ENCODE measurements at places on chromosomes 5 and 9.

GRCh38 chr5:14501353-14502293 lies 80.0 kb upstream of the OTULINL start:
- no peak for DNase-seq

DNA sequence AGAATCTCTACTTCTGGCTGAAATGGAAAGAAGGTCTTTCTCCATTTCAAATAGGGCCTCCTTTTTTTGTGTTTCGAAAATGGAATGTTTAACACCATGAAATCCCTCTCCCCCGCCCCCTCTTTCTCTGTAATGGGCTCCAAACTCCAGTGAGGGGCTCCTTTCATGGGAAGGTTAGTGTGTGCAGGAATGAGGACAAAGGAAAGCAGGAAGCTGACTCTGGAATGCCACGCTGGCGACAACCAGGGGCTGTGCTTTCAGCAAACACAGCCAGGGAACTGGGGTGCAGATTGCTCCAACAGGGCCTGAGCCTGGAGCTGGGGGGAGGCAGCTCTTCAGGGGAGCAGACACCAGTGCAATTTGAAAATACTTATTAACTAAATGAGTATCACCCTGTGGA lies 82.8 kb downstream of the CRB2 start:
- no peak for DNase-seq

DNA sequence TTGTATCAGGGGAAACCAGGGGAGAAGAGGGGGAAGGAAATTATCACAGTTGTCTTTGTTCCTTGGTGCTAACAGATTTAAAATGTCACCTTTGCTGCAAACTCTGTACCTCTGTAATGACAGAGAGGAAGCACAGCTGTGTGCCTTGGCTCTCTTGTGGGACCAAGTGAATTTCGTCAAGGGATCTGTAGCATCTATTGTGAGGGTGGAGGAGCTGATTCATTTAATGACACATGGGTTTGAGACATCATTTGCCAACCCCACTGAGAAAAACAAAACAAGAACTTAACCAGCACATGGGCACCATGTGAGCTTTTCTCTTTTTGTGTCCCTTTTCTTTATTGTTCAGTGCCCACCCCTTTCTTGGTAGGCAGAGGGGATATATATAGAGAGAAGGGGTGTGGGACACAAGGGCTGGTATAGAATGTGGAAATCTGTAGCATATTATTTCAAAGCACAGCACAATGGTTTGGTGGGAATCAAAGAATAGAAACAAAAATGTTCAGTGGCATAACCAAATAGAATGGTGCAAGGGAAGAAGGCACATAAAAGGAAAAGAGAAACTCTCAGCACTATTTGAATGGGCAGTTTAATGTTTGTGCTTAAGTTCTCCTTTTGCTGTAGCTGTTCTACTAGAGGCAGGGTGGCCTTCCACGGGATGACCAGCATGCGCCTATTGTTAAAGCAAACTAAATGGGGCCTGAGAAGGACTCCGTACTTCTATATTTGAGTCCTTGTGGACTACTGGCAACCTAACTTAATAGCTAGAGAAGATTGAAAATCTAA lies 63.3 kb downstream of the LIX1 start:
- no peak for DNase-seq

GRCh38 chr9:69971643-69972449 lies 71.8 kb upstream of the MAMDC2 start:
- peak; percentile 30 for DNase-seq

DNA sequence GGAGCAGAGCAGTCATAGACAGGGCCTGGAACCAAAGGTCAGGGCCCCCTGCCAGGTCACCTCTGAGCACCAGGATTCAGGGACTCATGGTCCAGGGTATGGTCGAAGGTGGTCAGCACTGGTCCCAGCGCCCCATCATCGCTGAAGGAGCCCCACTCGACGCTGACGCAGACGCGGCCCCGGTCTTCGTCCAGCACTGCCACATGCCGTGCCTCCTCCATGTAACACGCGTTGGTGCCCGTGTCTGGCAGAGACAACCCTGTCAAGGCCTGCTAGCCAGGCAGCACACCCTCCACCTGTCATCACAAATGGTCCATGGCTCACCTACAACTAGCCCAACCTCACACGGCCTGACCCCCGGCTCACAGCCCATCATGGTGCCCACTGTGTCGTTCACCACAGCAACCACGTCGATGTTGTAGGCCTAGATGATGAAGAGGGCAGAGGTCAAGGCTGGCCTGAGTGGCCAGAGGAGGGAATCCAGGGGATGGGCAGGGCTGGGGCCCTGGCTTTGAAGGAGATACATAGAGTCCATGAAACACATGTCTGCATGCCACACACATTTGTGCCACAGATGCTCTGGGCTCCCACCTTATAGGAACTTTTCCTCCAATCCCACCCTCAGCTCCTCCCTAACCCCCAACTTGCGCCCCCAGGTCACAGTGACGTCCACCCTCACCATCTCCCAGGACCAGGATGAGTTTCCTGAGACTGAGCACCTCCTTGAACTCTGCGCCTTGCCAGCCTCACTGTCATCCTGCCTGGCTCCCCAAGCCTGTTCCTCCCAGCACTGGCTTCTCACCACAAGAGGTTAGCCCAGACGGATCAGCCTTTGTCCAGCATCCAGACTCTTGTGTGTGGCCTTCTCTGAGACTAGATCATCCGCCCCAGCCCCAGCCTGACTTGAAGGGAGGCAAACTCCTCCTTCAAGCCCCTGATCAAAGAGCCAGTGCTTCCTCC lies 9.5 kb downstream of the HK3 start:
- no peak for DNase-seq

- DNase-seq = no peak
Measured at GRCh38 chr5:141597394-141597793, 21.4 kb downstream of the DIAPH1 start.

DNA sequence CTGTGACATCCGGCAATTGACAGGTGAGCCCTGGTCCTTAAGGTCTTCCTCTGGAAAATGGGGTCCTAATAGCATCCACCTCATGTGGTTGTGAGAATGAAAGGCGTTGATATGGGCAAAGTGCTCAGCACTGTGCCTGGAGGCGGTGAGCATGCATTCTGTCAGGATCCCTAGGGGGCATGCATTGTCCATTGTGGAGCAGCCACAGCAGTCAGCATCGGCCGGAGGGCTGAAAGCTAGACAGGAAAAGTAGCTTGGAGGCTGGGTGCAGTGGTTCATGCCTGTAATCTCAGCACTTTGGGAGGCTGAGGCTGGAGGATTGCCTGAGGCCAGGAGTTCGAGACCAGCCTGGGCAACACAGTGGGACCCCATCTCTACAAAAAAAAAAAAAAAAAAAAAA lies 122.2 kb downstream of the LHX2 start:
- DNase-seq = peak; percentile 13
